A549 treated with Hydrocortisone at 1 μM for 4 hours (cell line): ENCODE measurements at places on chromosomes 16 and 17. TPM values are rescaled to one million over a fixed set of nuclear protein-coding genes. Genes with fewer than 3 reads are reported as not detected.

The MMP28 gene
- total RNA-seq: 5.2 to 8.2 TPM (median 6.7 TPM) in 5 replicates

The PHB1 gene
- 332 to 459 TPM (median 426 TPM) in 5 replicates for total RNA-seq

The CDH8 gene
- total RNA-seq: 0.31 to 0.55 TPM (median 0.44 TPM) in 5 replicates

The HOXB1 gene
- total RNA-seq: not detected in 5 replicates

The SEZ6 gene
- total RNA-seq: 0.07 TPM in 1 of 5 replicates, not detected in the others

The TRIM72 gene
- total RNA-seq: 0.01 to 0.10 TPM (median 0.05 TPM) in 5 replicates

The MYH2 gene
- not detected in 5 replicates for total RNA-seq

The ERAL1 gene
- 86.8 to 92.5 TPM (median 88.1 TPM) in 5 replicates for total RNA-seq

The CLN3 gene
- 24.1 to 38.1 TPM (median 32.8 TPM) in 5 replicates for total RNA-seq

The TBX6 gene
- 0.23 to 0.33 TPM (median 0.28 TPM) in 5 replicates for total RNA-seq

The KRTAP4-3 gene
- not detected in 5 replicates for total RNA-seq

The WSCD1 gene
- total RNA-seq: 2.4 to 3.6 TPM (median 2.9 TPM) in 5 replicates

The STX1B gene
- total RNA-seq: 1.4 to 2.1 TPM (median 1.6 TPM) in 5 replicates

The NLRC3 gene
- 0.01 to 0.03 TPM in 2 of 5 replicates, not detected in the others for total RNA-seq

The HAS3 gene
- 37.5 to 57.7 TPM (median 51.2 TPM) in 5 replicates for total RNA-seq
